ENCODE measurements at places on chromosomes 16 and 17.

GRCh38 chr17:1203111-1203966 lies 23.6 kb upstream of the ABR start:
- DNase-seq: no peak

DNA sequence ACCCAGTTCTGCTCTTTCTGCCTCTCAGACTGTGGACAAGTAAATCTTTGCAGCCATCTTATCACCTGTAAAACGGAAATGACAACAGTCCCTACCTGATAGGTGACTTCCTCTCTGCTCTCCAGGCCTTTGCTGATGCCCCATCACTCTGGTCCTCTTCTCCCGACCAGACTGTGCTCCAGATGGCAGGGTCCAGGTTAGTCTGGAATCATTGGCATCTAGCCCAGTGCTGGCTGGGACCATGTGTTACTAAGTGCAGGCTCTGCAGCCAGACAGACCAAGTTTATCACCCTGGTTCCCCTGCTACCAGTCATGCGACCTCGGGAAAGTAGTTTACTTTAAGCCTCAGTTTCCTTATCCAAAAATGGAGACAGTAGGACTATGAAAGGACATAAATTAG lies 1.8 kb upstream of the NUBP1 start:
- DNase-seq: no peak

- DNase-seq: no peak
Observed at GRCh38 chr17:79009397-79010303, at the start of gene CANT1. Gene CANT1 (minus strand): TSS chr17:79009764. CDS start chr17:78997622, 12,142 bp downstream.

- no peak for DNase-seq
Observed at GRCh38 chr17:38658741-38659345, 15.9 kb downstream of the EPOP start.

DNA sequence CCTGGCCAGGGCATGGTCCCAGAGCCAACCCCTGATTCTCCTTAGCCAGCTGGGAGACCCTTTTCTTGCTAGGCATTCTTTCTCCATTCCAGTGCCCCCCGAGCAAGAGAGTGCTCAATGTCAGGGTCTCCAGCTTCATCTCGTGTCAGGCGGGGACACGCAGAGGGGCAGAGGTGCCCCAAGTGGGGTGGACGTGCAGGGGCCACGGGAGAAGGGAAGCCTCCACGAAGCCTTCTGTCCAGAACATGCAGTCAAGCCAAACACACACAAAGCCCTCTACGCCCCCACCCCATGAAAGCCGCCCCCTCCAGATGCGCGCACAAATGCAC lies 852 bp downstream of the GPR139 start:
- DNase-seq: no peak

DNA sequence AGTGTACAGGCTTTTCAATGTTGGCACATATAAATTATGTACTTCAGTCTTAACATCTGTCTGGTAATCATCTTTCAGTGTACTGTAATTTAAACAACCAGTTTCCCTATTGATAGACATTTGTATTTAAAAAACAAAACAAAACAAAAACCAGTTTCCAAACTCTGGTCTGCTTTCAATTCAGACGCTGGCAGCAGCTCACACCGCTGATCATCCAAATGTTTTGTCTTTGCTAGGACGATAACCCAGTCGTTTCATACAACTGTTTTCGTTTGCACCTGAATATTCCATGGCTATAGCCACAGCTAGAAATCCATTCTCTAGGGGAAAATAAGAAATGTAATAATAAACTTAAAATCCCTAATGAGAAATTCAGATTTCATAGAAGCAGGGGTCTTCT lies 47.8 kb downstream of the RBFOX1 start:
- no peak for DNase-seq

DNA sequence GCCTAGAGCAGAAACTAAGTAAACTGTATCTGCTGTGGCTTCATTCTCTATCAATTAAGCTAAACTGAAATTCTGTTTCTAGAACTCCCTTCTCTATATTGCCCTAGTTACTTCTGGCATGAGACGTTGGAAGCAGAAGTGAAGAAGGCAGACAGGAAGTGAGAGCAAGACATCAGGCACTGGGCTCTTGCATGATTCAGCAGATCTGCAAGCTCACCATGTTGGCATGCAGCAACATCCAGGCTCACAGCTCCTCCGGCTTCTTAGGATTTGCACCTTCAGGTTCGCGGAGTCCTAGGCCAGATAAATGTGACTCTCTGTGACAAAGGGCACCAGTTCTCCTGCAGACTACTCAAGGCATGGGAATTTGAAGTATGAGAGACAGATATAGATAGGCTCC lies 148.3 kb downstream of the CDH8 start:
- no peak for DNase-seq

DNA sequence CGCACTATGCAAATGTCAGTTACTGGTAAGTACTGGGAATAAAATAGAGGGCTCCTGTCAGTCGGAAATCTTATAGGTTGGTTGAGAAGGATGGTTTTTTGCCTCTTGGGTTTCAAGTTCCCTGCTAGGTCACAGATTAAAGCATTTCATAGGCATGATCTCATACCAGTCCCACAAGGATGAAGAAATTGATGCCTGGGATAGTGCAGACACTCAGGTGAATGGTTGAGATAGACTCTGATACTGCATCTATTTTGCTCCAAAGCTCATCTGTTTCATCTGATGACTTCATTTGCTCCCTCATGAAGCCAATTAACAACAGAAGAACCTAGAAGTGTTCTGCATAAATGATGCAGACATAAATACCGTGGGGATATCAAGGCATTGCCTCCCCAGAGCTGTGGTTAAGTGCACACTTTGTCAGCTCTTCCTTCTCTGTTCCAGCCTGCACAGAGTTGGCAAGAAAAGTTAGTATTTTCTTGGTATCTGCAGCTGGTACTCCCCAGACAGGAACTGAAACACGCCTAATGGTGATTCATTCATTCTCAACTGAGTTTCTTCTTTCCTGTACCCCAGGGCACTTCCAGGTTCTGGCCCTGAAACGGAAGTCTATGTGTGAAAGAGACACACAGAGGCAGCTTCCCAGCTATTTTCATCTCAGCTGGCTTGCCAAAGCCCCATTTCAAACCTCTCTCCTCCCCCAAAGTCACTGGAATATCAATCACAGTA lies 418.3 kb upstream of the SALL1 start:
- no peak for DNase-seq

GRCh38 chr16:931626-932500 lies 38.9 kb downstream of the LMF1 start:
- no peak for DNase-seq

GRCh38 chr16:52090080-52090479 lies 456.9 kb downstream of the TOX3 start:
- DNase-seq: no peak

DNA sequence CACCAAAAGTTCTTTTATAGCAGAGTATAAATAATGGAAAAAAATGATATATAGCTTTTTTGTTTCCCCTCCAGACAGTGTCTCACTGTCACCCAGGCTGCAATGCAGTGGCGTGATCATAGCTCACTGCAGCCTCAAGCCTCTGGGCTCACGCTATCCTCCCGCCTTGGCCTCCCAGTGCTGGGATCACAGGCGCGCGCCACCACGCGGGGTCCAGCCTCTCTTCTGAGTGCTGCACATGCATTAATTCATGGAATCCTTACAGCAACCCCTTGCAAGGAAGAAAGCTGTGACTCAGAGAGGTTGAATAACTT lies 18.0 kb upstream of the ZNF629 start:
- DNase-seq: no peak

DNA sequence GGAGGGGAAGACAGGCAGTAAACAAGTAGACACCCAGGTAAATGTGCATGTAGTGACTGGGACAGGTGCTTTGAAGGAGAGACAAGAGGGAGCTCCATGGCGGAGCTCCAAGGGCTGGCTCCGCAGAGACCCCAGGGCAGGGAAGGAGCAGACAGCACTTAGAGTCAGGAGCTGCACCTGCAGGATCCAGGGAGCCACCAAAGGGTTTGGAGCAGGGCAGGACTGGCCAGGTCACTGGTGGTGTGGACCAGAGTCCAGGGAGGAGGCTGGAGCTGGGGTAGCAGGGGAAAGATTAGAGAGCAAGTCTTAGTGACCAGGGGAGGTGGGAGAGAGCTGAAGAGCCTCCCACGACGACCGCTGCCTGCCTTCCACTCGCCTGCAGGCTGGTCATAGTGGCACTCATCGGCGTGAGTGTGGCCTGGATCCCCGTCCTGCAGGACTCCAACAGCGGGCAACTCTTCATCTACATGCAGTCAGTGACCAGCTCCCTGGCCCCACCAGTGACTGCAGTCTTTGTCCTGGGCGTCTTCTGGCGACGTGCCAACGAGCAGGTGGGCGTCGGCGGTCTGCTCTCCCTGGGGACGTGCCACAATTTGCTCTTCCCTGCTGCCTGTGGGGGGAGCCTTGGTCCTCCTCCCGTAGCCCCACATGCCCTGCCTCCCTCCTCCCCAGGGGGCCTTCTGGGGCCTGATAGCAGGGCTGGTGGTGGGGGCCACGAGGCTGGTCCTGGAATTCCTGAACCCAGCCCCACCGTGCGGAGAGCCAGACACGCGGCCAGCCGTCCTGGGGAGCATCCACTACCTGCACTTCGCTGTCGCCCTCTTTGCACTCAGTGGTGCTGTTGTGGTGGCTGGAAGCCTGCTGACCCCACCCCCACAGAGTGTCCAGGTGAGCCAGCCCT lies 14.7 kb upstream of the FAM83G start:
- DNase-seq: no peak

DNA sequence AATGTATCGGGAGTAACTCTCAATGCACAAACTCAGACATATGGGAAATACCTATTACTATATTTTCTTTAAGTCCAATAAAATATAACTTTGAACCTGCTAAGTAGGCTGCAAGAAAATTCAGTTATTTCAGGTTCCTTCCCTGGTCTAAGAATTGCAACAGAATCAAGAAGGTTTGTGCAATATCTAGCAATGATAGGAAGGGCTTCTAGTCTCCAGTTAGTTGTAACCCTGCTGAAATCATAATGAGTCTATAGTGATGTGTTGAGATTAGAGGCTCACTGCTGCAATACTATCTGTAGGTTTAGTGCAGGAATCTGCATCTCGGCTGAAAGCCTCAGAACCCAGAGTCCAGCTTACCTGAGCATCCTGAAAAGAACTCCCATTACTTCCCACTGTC lies 110.5 kb downstream of the PMP22 start:
- DNase-seq: no peak

DNA sequence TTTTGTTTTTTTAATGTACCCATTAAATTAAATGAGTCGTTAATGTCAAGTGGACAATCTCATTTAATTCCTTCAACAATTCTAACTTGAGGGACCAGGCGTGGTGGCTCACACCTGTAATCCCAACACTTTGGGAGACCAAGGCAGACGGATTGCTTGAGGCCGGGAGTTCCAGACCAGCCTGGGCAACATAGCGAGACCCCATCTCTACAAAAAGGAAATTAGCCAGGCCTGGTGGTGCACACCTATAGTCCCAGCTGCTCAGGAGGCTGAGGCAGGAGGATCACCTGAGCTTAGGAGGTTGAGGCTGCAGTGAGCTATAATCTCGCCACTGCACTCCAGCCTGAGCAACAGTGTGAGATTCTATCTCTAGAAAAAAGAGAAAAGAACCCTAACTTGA lies 20.7 kb upstream of the GSG1L start:
- DNase-seq: no peak

GRCh38 chr17:17672453-17673368 lies 8.5 kb upstream of the RAI1 start:
- DNase-seq: no peak

- DNase-seq: no peak
Observed at GRCh38 chr16:14667347-14668266, 26.5 kb downstream of the PLA2G10 start.

DNA sequence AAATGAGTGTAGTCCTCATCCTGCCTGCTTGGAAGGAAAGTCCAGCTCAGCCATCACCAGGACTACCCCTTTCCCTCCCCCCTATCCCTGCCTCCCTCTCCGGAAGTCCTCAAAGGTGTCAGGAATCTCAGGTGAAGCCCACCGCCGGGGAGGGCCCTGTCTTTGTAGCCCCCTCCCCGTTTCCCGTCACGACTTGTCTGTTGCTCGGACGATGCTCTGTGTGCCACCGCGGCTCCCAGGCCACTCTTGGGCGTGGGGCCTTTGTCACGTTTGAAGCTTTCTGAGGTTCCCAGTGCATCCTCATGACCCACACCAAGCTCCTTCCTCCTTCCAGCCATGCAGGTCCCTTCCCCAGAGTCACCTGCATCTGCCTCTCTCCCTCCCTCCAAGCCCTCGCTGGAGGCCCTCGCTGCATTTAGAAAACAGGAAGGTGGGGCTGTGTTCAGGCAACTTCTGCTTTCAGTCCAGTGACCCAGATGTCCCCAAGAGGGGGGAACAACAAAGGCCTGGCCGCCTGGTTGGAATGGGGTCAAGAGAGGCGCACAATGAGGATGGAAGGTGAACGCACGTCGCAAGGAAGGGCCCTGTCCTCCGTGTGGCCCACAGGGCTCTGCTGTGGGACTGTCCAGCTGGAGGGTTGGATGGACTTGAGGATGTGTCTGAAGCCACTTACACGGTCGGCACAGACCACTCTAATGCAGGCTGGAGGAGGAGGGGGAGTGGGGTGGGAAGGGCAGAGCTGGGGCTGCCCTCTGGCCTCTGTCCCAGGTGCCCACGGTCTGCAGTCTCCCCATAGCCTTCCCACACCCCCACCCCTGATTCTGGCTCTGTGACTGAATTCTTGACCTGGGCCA lies 59.9 kb downstream of the OR1D5 start:
- DNase-seq: no peak

- DNase-seq: no peak
Observed at GRCh38 chr16:17229766-17230165, 241.0 kb downstream of the XYLT1 start.

- DNase-seq: no peak
Observed at GRCh38 chr17:65182233-65182632, 45.1 kb downstream of the RGS9 start.

DNA sequence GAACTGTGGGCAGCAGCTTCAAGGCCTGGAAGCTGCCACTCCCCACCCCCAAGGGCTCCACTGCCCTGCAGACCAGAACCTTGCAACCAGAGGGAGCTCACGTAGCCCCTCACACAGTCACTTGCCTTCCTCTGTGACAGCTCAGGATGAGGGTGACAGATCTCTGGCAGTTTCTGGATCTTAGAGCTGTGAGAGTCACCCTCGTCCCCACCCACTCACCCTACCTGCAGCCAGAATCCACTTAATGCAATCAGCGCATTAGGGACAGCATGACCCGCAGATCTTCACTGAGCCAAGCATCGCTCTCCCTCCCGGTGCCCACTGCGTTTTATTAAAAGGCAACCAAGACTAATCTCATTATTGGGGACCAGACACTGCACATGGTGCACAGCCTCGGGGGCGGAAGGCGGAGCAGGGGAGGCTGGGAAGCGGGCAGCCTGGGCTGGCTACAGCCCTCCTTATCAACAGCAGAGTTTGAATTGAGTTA lies 3.5 kb downstream of the CYB561 start:
- DNase-seq: no peak

DNA sequence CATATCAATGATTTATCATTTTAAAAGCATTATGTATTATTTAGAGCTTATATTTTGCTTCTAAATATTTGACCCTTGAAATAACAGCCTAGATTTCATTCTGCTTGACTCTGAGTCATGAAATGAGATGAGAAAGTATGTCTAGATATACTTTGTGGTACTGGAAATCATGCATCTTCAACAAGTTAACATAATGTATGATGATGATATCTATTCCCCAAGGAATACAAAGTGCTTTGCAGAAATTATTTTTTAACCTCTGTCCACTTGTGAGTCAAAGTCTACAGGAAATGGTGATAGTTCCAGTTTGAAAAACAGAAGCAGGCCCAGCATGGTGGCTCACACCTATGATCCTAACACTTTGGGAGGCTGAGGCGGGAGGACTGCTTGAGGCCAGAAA lies 36.1 kb downstream of the GOSR1 start:
- DNase-seq: no peak

Measured in esophagus squamous epithelium (tissue), 5 donors.